Psoas muscle (tissue), 8 donors: ENCODE measurements at places on chromosomes 11 and 22. TPM values are rescaled to one million over a fixed set of nuclear protein-coding genes. Genes with fewer than 3 reads are reported as not detected.

The SAA4 gene
- not detected for total RNA-seq

GRCh38 chr11:103370076-103370475 is 260.9 kb downstream of the DYNC2H1 start:
- DNase-seq = no peak

DNA sequence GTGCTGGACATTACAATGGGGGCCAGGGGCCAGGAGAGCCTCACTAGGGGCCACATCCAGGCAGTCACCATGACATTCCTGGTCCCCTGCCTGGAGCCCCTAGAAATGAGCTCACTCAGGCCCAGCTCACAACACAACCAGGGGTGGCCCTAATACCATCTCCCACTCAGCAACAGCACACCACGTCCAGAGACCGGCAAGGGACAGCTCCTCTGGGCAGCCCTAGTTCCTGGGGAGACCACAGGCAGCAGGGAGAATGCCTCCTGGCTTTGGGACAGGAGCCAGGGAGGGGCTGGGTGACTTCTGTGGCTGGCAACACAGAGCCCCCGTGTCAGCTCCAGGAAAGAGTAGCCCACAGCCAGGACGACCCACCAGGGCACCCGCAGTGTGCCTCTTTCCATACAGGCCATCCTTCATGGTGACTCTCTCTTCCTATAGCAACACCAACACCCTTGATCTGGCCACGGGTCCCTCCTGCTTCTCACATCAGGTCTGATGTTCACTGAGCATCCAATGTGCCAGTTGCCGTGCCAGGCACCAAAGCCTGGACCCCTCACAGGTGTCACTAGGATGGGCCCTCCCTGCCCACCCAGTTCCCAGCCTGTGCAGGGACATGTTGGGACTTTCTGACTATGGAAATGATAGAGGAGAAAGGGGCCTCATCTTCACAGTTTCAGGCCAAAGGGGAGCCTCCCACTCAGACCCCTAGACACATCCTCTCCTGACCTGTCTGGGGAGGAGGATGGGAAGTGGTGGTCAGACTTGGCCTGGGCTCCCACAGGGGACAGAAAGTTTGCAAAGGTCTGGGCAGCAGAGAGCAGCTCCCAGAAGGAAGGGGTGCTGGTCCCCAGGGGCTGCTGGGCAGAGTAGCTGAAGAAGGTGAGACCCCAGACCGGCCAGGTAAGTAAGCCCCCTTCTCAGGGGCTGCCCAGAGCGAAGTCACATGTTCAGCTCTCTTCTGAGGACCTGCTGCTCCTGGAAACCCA is 43.2 kb downstream of the IGLL5 start:
- no peak for DNase-seq

The NXPE1 gene
- 0.39 TPM for total RNA-seq

DNA sequence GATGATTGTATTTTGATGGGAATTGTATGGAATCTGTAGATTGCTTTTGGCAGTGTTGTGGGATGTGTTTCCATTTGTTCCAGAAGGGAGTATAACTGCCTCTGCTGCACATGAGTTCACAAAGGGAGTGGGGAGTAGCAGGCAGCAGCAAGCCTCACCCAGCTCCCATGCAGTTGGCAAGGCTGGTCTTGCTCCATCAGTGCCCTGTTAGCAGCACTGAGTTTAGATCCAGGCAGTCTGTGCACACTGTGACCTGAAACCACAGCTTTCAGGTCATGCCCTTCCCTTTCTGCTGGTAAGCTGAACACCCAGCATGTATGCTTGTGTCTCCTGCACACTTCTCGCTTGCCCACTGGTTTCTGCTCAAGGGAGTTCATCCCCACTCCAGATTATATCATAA is 3.7 kb upstream of the NUCB2 start:
- no peak for DNase-seq

DNA sequence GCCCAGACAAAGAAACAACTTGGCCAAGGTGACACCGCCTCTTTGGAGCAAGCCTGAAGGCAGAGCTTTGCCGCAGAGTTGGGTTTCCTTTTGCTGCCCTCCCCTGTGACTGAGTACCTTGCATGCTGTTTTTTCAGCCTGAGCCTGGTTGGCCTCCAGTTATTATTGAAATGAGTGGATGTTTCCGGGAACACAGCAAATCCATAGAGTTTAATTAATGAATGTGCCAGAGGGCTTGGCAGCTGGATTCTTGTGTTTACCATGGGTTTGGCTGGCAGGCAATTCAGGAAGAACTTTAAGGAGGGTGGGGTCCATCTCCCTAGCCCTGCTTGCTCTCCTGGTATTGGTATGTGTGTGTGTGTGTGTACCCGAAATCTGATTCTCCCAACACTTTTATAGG is 65.6 kb upstream of the CRYBB3 start:
- no peak for DNase-seq

The MS4A6E gene
- total RNA-seq = not detected

The MUC2 gene
- 0.44 TPM for total RNA-seq

GRCh38 chr11:113764527-113765219 is 8.8 kb downstream of the ZW10 start:
- no peak for DNase-seq

DNA sequence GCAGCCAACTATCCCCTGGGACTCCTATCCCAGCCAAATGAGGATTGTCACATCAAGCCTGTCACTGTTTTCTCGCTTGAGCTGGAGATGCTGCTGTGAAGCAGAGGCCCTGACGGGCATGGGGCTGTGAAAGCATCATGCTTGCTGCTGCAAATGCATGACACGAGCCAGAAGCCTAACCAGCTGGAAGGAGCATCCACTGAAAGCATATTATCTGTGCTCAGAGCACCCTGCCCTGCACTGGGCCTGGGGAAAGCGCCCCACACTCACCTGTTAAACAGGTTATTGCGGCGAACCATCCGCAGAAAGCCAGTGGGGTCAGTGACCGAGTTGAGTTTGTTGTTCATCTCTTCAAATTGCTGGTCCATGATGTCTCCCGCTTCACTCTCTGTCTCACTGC is 110.9 kb upstream of the PITPNB start:
- no peak for DNase-seq

DNA sequence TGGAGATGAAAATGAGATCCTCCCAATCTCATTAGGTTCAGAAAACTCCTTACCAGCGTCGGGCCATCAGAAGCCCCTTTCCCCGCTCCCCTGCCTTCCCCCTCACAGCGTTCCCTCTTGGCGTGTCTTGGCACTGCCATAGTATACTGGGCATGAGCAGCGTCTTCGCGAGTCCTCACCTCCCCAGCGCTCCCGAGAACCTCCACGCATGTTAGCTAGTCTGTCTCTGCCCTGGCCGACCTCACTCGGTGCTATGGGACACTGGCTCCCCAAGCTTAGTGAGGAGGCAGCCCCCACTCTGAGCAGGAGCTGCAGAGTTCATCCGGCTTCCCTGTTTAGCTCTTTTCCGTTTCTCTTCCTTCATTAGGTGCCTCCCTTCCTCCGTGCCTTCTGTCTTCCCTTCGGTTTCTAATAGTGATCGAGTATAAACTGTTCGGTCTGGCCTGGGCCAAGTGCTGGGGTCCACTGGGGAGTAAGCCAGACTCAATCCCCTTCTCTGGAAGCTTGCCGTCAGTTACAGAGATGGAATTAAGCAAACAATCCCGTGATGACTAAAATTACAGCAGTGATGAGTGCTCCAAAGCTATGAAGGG is 63.8 kb upstream of the OPCML start:
- DNase-seq = no peak

GRCh38 chr11:126140201-126140925 is 71.1 kb downstream of the RPUSD4 start:
- DNase-seq = no peak

DNA sequence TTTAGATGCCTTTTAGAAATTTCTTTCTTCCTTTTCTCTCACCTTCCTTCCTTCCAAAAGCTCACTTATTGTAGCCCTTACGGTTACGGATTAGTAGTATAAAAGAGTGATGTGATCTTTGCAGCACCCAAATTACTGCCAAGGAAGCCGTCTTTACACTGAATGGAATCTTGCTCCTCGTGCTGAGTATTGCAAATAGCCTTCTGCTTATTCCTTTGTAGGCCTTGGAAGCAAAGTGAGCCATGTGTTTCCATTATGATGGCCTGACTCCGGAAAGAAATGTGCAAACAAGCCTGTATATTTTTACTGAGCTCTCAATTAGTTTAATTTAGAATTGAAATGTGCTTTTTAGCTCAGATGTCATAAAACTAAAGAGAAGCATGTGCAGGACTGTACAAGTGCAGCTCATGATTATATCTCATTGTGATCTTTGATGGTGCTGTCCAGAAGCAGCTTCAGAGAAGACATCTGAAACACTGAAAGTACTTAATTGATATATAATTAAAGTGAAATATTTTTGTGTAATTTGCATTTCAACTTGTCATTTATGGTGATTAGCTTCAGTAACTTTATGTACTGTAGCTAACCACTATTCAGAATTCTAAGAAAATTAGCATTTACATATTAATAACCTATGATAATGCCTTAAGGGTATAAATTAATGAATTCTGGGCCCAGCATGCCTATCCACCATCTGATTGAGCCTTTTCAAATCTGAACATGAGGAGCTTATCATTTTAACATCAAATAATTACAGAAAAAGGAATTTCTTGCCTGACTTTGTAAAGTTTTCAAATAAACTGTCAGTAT is 129.3 kb downstream of the GRIA4 start:
- DNase-seq = no peak

The C22orf42 gene
- not detected for total RNA-seq

The SOX6 gene
- 47.6 TPM for total RNA-seq

DNA sequence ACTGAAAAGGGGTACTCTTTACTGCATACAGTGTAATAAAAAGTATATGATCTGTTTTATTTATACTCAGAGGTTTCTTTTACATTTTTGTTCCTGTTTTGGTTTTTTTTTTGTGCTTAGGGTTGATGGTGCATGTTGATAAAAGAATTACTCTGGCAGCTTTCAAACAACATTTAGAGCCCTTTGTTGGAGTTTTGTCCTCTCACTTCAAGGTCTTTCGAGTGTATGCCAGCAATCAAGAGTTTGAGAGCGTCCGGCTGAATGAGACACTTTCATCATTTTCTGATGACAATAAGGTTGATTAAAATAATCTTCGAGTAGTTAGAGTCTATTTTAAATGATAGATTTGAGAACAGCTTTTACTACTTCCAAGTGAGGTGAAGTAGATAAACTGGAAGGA is 60.6 kb downstream of the DKK3 start:
- DNase-seq = no peak
